ENCODE measurements at places on chromosomes 3 and 15. TPM values are rescaled to one million over a fixed set of nuclear protein-coding genes. Genes with fewer than 3 reads are reported as not detected.

Gene GABRR3
- total RNA-seq = not detected

Gene XRN1
- total RNA-seq = 12.3 TPM

Gene CKMT1B
- 86.0 TPM for total RNA-seq

Gene CASR
- total RNA-seq = not detected

Gene CNTN6
- total RNA-seq = not detected

Gene ARNT2
- 1.0 TPM for total RNA-seq
